ENCODE measurements at places on chromosomes 3 and 15.

GRCh38 chr3:35524856-35525255, 114.5 kb upstream of the ARPP21 start:
- no peak for DNase-seq

GRCh38 chr3:183400352-183400751, 28.1 kb downstream of the MCF2L2 start:
- no peak for DNase-seq

- no peak for DNase-seq
Measured at GRCh38 chr3:13346481-13347389, 73.4 kb downstream of the NUP210 start.

DNA sequence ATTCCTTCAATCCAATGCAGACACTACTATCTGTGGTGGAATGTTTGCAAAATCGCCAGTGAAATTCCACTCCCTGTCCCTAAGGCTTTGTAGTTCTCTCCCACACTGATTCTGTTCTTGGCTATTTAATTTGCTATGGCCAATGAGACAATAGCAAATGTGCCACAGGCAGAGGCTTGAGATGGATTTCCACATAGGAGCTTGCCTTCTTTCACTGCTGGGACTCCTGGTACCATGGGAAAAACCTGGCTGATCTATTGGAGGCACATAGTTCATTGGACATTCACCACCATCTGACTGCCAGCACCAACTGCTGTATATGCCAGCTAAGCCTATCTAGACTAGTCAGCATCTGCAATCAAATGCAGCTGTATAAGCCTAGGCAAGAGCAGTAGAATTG, 103.8 kb downstream of the NR1D2 start:
- no peak for DNase-seq

GRCh38 chr3:192834428-192834827, 83.2 kb downstream of the MB21D2 start:
- DNase-seq = no peak

GRCh38 chr15:73809728-73810501, 56.8 kb upstream of the INSYN1 start:
- DNase-seq = no peak

GRCh38 chr3:138964264-138964663, 17.2 kb downstream of the FOXL2NB start:
- no peak for DNase-seq

- DNase-seq = no peak
Measured at GRCh38 chr15:49875392-49875791, 243.6 kb downstream of the ATP8B4 start.
